ENCODE measurements at places on chromosomes 1 and 21.

- DNase-seq: no peak
Observed at GRCh38 chr1:184867866-184868689, 106.2 kb downstream of the NIBAN1 start.

DNA sequence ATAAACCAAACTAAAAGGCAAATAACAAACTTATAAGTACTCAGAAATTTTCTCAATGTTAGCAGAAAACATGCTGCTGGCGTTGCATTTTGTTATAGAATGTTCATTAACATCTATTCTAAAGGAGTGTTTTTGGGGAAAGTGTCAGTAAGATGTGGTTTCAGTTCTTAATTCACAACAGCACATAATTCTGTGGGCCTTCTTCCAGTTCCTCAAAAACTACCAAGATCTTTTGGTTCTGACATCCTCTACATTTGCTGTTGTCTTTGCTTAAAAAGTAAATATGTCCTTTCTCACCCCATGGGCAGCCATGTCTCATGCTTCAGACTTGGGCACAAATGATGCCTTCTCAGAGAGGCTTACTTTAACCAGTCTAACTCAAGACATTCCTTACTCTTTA is 152.5 kb downstream of the CDC7 start:
- no peak for DNase-seq

DNA sequence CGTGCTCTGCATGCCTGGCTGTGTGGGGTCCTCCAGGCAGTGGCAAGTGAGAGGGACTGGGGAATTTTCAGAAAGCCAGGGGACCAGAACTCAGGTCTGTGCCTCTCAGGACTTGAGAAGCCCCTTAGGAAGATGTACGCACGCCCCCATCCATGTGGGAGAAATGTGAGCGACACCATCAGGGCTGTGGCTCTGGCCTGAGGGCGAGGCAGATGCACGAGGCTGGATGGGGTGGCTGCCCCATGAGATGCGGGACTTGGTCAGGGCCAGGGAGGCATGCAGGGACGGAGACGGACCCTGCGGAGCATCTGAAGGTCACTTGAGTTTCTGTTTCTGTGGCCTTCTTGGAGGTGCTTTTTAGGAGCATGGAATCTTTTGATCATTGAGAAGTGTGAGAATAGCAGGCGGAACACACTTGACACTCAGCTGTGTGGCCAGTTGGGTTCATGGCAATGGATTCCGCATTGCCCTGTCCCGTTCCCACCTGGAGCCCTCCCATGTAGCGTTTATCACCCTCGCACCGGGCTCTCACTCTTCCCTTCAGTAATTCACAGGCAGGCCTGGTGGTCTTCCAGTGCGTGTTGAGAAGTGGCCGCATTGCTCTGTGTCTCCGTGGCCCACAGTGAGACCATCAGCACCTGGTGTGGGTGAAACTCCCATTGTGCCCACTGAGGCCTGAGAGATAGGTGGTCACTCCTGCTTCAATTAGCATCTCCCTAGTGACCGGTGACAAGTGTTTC is 30.7 kb upstream of the ACTRT2 start:
- no peak for DNase-seq

DNA sequence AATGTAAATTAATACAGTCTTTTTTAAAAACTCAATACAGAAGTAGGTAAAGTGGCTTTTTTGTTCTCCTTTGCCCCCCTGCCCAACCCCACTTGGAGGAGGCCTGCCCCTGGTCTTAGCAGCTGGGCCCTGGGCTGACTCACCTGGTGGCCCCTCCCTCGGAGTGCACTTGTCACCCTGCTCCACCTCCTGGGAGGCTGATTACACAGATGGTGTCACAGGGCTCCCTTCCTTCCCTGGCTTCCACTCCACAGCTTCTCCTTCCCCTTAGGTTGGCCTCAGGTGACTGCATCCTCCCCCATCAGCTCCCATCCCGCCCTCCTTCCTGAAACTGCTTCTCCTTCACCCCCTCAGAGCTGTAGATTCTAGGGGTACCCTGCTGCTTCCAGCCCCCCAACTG is 11.7 kb upstream of the CAPN9 start:
- DNase-seq: no peak

- DNase-seq: no peak
Observed at GRCh38 chr1:104702731-104703130, 953.0 kb downstream of the AMY1C start.

- no peak for DNase-seq
Observed at GRCh38 chr1:43043695-43044094, 85.0 kb upstream of the SLC2A1 start.

GRCh38 chr1:54390655-54391054 is 15.5 kb downstream of the SSBP3 start:
- DNase-seq: no peak

GRCh38 chr21:43825936-43826622 is 36.7 kb downstream of the RRP1 start:
- no peak for DNase-seq

- DNase-seq: no peak
Observed at GRCh38 chr1:110816945-110817344, 56.0 kb upstream of the CD53 start.

DNA sequence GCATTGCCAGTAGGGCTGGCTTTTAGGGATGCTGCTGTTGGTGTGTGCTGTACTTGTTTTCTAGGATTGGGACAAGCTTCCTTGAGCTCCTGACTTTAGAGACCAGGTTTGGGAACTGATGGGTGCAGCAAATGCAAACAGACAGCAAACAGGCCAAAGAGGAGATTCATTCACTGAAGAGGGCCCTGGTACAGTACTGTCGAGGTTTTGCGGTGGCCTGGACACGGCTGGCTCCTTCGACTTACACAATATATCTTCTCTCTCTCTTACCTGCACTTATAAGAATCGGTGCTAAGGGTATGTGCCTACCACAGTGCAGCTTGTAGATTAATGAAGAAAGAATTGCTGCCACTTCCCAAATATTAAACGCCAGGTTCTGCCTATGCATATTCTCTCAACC is 44.6 kb downstream of the ATP1A1 start:
- no peak for DNase-seq

DNA sequence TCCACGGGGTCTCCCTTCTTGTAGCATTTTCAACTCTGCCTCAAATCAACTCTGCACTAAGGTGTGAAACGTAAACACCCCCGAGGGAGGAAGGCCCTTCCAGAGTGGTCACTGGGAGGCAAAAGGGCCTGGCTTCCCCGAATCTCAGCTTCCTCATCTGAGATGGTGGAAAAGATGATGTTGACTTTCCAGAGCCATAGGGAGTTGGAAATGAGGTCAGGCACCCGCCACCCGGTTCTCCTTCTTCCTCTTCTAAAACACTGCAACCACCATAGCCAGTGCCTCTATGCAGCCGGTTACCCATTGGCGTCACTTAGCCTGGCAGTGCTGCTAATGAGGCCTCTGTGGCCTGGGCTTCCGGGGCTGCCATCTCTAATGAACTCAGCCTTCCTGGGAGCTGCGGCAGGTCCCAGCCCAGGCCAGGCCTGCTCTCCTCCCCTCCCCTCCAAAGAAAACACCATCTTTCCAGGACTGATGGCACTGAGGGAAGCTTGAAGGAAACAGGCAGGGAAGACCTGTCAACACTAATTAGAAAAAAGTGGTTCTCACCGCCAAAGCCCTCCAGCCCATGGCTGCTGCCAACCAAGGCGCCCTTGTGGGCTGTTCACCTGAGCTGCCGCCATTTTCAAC is 175.0 kb downstream of the KAZN start:
- no peak for DNase-seq

GRCh38 chr1:154552036-154552435 is 6.4 kb downstream of the UBE2Q1 start:
- no peak for DNase-seq

GRCh38 chr1:196461521-196461920 is 146.7 kb downstream of the KCNT2 start:
- DNase-seq: no peak

- no peak for DNase-seq
Observed at GRCh38 chr1:193973428-193973827, 787.0 kb upstream of the B3GALT2 start.

GRCh38 chr1:178962853-178963711 is 62.6 kb upstream of the FAM20B start:
- no peak for DNase-seq

- DNase-seq: no peak
Observed at GRCh38 chr1:35431173-35431599, 126.0 kb downstream of the KIAA0319L start.

DNA sequence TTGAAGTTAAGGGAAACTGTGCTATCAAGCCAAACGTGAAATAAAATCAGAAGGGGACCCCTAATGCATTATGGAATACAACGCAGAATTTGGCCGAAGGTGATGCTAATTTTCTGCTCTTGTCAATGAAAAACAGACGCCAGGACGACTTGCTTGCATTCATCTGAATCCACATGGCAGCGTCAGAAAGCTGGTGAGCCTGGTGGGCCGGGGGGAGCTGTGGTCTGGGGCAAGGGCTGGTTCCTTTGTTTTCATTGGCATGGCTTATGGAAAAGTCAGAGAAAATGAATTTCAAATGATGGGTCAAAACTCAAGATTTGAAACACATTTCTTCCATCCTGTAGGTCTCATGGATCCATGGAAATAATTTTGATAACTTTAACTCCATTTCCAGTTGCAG is 86.4 kb upstream of the RUNX1 start:
- no peak for DNase-seq

GRCh38 chr1:66399888-66400529 is 133.9 kb upstream of the SGIP1 start:
- DNase-seq: no peak

DNA sequence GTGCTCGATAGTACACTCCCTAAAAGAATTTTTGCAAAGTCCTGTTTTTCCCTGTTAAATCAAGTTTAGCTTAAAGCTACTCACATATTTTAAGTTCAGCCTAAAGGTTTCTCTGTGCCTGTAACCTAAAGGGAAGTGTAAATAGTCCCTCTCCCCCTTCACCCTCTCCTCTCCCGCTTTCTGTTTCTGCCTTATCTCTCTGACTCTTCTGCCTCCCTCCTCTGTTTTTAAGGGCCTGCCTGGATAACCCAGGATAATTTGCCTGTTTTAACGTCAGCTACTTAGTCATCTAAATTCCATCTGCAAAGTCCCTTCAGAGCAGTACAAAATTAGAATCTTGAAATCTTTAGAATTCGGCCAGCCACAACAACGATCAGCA is 92.6 kb downstream of the NID1 start:
- no peak for DNase-seq
